ENCODE measurements at places on chromosomes 2 and 18. TPM values are rescaled to one million over a fixed set of nuclear protein-coding genes. Genes with fewer than 3 reads are reported as not detected.

DNA sequence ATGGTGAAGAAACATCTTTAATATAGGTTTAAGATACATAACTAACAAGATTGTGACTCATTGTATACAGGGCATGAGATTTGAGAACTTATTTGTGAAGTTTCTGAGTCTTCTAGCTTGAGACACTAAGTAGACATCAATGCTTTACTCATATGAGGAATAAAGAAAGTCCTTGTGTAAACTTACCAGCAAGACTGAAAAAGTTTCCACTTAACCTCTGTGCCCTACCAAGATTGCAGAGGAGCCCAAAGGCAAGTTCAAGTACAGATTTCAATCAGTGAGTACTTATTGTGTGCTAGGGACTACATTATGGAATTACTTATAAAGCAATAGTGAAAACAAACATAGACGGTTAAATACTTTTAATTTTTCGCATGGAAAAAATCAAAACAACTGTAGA is 1041.2 kb upstream of the CELF4 start:
- no peak for DNase-seq

DNA sequence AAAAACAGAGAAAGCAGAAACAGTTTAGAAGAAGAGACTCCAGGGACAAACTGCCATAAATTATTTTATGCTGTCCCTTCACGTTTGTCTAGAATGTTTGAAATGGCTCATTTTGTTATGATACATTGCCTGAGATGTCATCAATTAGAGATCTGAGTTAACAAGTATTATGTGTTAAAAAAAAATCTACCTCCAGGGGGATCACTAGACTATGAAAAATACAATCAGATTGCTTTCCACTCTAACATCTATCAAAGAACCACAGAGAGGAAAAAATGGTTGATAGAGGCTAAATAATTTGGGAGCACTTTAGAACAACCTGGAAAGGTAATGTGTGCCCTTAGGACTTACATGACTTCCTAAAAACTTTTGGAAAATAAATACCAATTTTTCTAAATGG is 103.8 kb upstream of the CCDC150 start:
- DNase-seq: no peak

GRCh38 chr2:121664086-121664485 is 14.8 kb upstream of the CLASP1 start:
- DNase-seq: no peak

GRCh38 chr2:103183061-103183460 is 421.2 kb downstream of the TMEM182 start:
- no peak for DNase-seq

CSRNP3 gene
- total RNA-seq: not detected

DNA sequence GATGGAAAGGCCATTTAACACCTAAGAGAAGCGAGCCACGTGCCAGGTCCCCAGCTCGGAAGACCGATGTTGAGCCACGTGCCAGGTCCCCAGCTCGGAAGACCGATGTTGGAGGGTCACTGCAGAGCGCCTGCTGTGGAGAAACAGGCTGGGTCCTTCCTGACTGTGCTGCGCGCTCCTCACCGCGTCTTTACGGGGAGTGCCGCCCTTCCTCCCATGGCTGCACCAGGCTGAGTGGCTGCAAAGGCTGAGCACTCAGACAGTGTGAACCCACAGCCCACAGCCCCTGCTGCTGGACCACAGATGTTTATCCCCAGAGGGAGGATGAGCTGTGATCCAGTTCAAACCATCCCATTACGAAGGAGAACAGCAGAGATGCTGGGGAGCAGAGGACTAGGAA is 55.7 kb downstream of the RTP5 start:
- no peak for DNase-seq

DNA sequence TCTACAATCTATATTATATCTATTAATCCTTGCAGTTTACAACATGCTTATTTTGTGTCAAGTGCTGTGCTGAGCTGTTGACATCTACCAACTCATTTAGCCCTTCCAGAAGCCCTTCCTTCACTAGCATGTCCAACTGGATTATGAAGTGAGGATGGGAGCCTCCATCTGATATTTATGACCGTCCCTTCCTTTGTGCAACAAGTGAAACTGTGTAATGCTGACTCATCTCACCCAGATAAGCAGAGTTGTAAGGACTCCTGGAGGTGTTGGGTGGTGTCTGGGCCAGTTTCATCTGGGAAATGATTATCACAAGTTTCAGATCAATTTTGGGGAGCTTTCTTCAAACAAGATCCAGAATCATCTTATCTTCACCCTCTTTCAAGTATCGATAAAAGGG is 156.6 kb upstream of the ETAA1 start:
- DNase-seq: peak; percentile 5

DNA sequence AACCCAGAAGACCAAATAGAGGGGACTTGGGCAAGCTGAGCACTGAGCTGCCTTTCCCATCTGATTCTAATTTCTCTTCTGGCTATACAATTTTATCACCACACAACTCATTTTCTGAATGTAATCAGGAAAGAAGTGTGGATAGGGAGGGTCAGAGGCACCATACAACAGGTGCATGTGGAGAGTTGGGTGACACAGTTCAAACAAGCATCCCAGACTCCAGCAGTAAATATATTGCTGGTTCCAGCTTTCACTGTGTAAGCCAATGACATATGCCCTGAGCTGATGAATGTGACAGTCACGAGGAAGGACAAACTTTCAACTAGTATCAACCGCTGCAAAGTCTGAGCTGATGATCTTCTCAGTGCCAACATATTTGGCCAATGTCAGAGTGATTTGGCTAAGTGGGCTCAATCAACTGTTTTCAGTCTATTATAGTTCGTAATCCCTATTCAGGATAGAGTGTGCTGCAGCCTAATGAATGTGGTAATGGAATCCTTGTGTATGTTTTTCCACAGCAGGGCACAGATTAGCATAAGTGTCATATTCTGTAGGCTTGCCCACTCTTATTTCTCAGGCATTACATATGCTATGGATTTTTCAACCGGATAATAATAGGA is 109.9 kb upstream of the MEIS1 start:
- no peak for DNase-seq

DNA sequence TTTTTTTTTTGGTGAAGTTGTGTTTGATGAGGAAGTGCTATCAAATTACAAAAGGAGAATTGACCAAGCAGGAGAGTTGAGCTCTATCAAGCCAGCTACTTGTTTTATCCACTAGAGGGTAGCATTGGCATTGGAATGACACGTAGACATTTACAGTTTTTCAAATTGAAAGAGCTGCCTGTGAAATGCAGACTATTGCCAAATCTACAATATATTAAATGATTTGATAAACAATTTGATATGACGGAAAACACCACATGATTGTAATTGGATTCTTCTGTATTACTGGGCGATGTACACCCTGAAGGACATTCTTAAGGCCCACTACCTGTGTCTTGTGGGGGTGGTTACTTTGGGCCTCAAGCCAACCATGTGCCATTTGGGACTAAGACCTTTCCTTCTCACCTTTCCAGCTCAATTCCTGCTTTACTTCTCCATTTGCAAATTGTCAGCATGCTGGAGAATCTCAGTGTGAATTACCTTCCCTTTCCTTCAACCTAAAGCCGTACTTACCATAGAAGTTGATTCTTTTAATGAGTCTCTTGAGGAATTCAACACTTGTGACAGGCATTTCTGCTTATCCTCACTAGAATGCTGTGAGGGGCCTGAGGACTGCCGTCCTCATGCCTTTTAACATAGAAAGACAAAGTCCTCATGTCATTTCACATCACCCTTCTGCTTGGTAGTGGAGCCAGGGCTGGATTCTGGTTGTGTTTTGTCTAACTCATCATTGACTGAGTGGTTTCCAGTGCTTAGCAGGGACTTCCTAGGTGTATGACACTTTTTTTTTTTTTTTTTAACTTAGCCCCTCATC is 134.8 kb upstream of the THUMPD2 start:
- peak; percentile 75 for DNase-seq
